Activated CD4-positive, alpha-beta memory T cell treated with anti-CD3 and anti-CD28 coated beads for 36 hours (primary cell): ENCODE measurements at places on chromosomes 4 and X.

GRCh38 chr4:180512801-180513475 is 1730.3 kb upstream of the TENM3 start:
- DNase-seq = no peak

- no peak for DNase-seq
Observed at GRCh38 chrX:18537068-18537467, 111.7 kb downstream of the CDKL5 start.

GRCh38 chr4:26746802-26747213 is 113.8 kb upstream of the STIM2 start:
- peak; percentile 72 for DNase-seq

DNA sequence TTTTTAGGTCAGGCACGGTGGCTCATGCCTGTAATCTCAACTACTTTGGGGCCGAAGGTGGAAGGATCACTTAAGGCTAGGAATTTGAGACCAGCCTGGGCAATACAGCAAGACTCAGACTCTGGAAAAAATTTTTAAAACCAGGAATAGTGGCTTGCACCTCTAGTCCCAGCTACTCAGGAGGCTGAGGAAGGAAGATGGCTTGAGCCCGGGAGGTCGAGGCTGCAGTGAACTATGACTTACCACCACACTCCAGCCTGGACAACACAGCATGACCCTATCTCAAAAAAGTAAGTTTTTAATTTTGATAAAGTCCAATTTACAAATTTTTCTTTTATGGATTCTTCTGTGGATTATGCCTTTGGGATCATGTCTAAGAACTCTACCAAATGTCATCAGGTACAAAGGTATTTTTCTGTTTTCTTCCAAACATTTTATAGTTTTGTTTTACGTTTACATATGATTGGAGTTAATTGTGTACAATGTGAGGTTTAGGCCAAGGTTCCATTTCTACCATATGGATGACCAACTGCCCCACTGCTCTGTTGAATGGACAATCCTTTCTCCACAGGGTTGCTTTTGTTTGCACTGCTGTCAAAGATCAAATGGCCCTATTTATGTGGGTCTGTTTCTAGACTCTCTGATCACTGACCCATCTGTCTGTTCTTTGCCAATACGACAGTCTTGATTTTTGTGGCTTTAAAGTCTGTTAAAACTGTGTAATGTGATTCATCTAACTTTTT is 48.2 kb downstream of the CPLX1 start:
- DNase-seq = no peak

GRCh38 chr4:52640808-52641565 is 18.1 kb downstream of the USP46 start:
- DNase-seq = no peak

GRCh38 chr4:145153181-145153903 is 27.0 kb downstream of the OTUD4 start:
- no peak for DNase-seq

- no peak for DNase-seq
Observed at GRCh38 chr4:182400790-182401189, 157.6 kb downstream of the TENM3 start.

DNA sequence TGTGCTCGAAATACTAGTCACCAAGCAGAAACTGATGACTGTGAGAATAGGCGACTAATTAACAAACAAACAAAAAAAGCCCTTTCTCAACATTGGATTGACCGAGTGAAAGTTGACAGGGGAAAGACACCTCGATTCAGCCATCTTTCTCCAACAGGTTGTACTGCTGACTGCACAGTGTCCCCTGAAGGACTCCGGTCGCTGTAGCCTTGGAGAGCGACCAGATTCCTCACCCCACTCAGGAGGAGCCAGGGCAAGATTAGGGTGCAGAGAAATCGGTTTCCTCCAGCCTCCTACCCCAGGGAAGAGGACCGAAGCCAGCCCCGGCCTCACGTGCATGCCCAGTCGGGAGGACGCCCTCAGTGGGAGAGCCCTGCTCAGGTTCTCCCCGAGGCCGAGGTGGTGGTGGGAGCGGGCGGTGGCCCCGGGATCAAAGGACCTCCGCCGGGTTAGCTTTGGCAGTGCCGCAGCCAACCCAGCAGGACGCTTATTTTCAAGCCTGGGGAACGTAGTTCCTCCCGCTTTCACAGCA is 1.1 kb upstream of the RAP1GDS1 start:
- DNase-seq = no peak

- no peak for DNase-seq
Observed at GRCh38 chrX:126272795-126273497, 106.9 kb upstream of the DCAF12L2 start.

DNA sequence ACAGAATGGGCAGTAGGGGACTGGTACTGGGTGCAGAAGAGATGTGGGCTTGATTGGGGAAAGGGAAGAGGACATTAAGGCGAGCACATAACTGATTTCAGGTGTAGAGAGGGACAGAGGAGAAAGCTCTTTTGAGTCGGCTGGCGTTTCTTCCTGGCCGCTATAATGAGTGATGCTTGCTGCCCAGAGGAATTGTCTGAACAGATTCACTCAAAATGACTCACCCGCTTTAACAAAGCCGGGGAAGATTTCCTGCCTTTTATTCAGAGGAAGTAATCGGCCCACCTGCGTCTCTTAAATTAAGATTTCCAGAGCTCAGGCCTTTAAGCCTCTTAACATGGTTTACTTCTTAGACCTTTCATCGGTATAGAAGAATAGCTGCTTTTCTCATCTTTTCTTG is 102.1 kb upstream of the AP1S2 start:
- DNase-seq = no peak

DNA sequence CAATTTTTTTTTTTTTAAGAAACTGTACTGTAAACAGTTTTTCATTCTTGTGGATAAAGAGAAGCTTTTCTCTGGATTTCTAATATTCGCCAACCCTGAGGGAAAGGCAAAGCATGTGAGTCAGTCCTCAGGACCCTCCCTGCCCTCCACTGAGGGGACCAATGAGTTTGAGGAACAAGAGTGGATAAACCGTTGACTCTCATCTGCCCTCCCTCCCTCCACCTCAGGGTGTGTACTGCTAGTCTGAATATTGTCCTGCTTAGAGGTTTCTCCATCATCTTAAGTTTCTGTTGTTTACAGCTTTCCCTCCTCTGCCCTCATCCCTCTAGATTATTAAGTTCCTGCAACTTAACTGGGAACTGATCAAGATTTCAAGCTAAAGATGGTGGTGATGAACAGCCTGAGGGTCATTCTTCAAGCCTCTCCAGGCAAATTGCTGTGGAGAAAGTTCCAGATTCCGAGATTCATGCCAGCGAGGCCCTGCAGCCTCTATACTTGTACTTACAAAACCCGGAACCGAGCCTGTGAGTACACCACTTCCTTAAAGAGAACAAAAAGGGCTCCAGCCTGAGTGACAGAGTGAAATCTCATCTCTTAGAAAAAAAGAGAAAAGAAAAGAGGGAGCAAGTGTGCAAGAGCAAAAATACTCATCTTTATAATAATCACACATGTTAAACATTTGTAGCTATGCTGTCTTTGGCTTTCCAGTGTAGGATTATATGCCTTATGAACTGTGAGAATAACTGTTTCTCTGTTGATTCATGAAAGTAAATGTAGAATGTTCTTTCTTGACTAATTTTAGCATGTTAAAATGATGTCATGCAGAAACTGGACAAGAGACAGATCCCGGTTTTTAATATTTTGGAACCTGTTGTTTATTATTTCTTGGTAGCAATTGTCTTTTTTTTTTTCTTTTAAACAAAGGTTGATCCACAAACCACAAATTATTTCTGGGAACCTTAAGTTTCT is 11.9 kb downstream of the CA5B start:
- peak; percentile 35 for DNase-seq

DNA sequence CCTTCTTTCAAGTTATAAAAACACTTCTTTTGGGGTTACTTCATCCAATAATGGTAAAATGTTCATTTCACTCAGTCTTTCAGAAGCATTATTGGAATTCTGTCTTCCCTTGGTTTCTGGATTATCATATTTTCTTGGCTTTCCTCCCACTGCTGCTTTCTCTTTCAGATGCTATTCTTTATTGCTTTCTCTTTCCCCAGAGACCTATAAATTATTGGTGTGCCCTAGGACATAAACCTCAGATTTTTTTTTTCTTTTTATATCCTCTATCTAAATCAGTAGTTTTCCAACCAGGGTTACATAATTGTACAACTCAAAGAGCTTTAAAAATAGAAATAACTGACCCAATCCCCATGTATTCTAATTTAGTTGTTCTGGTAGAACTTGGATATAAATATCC is 1005.5 kb downstream of the ARAP2 start:
- DNase-seq = no peak
